ENCODE measurements at places on chromosomes 5 and 9. TPM values are rescaled to one million over a fixed set of nuclear protein-coding genes. Genes with fewer than 3 reads are reported as not detected.
A peak's percentile ranks its signal among the peaks of the same experiment; 100 is the strongest.

DNA sequence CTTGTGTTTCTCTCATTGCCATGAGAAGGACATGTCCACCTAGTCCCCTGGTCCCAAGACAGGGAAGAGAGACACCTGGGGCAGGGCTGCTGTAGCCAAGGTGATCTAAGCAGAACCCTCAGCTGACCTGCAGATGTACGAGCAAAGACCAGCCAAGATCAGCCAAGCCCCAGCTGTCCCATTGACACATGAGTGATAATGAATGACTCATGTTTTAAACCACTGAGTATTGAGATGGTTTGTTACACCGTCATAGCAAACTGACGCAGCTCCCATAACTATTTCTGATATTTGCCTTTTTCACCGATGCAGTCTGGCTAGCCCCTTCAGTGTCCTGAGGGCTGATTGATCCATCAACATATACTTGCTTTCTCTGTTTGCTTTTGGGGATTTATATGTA lies 6.7 kb downstream of the OR1K1 start:
- DNase-seq, result no peak

- no peak for DNase-seq
These were observed 46.8 kb downstream of the TMEM245 start for GRCh38 chr9:109072821-109073435.

The HNRNPK gene
- 90.1 TPM for polyA plus RNA-seq

GRCh38 chr9:2787065-2787464 lies 56.8 kb downstream of the PUM3 start:
- no peak for DNase-seq

- DNase-seq, result no peak
These were observed 40.4 kb upstream of the HAND1 start for GRCh38 chr5:154518438-154518867.

DNA sequence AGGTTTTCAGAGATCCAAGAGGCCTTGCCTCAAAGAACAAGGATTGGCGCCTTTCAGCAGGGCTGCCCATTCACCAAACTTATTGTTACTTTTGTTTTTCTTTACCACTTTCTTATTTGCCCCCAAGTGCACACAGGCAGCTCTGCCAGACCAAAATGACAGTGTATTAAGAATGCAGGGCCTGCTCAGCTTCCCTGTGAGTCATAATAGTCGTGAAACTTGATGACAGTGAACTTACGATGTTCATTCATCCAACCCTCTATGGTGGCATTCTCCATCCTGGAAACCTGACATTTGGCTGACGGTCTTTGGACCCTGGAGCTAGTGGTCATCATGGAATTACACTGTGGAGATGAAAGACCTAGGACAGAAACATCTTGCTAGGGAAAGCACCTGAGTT lies 44.3 kb downstream of the UBE2QL1 start:
- DNase-seq, result no peak

GRCh38 chr9:93296889-93297480 lies 113.0 kb downstream of the WNK2 start:
- DNase-seq, result no peak

The PCA3 gene
- not detected for polyA plus RNA-seq

The C9orf153 gene
- polyA plus RNA-seq, result 0.42 TPM

- DNase-seq, result peak; percentile 80
These were observed at the start of gene PIP5KL1 for GRCh38 chr9:127930231-127931091. Gene PIP5KL1 (minus strand): TSS chr9:127930777. CDS start chr9:127930752, 25 bp downstream.

The NMUR2 gene
- 0.02 TPM for polyA plus RNA-seq

- no peak for DNase-seq
These were observed 45.5 kb upstream of the TNFSF15 start for GRCh38 chr9:114851306-114851705.

The GARIN3 gene
- not detected for polyA plus RNA-seq

The FAT2 gene
- polyA plus RNA-seq, result under 0.01 TPM

DNA sequence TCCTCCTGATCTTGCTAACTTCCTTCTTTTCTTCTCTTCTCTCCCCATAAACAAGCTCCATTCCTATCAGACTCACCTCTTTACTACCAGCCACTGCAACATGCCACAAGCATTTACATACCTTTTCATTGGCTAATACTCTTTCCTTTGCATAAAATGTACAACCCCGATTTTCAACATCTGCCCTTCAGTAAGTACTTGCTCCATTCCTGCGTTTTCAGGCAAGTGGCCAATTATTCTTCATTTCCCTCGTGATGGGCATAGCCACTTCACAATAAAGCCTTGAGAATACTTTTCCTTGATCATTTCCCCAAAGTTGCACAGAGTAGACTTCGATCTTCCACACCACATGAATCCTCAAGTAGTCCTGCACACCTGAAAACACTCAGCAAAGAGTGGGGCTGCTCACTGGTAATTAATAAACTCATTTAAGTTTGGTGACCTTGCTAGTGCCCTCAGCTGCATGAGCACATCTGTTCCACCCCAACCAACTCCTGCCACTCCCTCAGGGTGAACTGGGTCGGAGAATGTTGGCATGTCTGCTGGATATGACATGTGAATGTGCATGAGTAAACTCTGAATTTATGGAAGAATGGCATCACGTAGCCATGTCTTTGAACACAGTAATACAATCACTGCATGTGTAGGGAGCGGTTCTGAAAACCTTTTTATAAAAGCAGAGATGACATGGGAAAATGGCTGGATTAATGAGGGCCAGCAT lies 535.8 kb downstream of the SEMA5A start:
- DNase-seq, result no peak

- DNase-seq, result no peak
These were observed 12.5 kb downstream of the ARAP3 start for GRCh38 chr5:141669520-141669919.

The CFAP157 gene
- polyA plus RNA-seq, result 1.6 TPM

GRCh38 chr5:28082610-28083009 lies 1044.2 kb upstream of the CDH9 start:
- no peak for DNase-seq

GRCh38 chr9:18457510-18457909 lies 16.4 kb upstream of the ADAMTSL1 start:
- no peak for DNase-seq

GRCh38 chr9:129140397-129141065 lies 29.3 kb downstream of the PTPA start:
- peak; percentile 50 for DNase-seq

The SLCO6A1 gene
- not detected for polyA plus RNA-seq

DNA sequence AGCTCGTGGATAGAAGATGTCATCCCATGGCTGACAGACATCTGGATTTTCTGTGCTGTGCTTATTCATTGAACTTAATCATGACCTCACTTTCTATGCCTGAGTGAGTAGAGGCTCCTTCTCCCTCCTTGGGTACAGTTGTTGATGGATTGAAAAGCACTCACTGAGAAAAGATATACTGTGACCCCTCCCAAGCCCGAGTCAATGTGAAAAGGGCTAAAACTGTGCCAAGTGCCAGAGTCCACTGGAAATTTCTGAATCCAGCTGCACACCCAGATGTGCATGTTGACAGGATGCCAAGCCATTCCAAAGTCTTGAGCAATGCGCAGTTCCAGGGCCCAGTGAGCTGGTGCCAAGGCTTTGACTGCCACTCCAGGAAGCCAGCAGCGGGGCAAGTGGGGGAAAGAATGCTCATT lies 473.0 kb downstream of the NTRK2 start:
- DNase-seq, result no peak

The WDR38 gene
- not detected for polyA plus RNA-seq

DNA sequence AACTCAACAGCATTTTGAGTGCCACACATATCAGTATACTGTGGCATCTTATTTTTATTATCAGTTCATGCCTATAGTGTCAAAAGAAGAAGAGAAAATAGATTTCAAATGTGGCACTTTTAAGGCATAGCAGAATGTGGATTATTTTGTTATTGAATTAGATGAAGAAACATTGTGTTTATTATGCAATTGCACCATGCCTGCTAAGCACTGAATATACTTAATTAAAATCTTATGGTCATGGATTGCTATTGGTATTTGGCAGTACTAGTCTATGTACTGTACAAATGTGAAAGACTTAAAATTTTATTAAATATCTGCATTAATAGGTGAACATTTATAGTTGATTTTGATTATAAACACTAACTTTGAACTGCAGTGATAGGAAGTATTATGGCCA lies 128.8 kb downstream of the FER start:
- DNase-seq, result no peak

DNA sequence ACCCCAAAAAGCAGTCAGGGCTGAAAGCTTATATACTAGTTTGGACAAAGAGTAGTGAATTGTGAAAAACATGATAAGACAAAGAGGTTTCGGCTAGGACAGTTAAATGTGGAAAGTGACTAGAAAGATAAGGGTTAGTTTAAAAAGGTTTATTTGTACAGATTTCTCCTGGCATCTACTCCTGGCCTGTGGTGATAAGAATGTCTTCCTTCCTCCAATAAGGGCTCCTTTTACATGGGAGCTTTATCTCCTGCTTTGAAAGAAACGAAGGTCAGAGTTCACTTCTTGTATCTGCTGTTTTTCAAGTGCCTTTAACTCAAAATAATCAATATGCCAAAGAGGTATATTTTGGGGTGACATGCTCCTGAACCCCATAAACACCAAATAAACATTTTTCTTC lies 776.1 kb upstream of the COX7C start:
- no peak for DNase-seq

DNA sequence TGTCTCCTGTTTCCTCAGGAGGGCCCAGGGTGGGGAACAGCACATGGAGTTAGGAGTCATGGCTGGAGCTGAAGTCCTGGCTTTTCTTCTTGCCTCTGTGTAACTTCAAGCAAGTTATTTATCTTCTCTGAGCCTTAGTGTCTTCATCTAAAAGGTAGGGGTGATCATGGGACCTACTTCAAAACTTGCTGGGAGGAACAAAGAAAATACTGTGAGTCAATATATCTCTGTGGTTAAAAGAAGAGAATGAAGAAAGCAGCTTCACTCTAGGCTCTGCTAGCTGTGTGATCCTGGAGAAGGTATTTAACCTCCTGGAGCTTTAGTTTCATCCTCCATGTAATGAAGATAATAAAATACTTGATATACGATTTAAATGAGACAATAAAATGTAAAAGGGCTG lies 26.5 kb downstream of the AFAP1L1 start:
- DNase-seq, result no peak

The TXNDC8 gene
- not detected for polyA plus RNA-seq

DNA sequence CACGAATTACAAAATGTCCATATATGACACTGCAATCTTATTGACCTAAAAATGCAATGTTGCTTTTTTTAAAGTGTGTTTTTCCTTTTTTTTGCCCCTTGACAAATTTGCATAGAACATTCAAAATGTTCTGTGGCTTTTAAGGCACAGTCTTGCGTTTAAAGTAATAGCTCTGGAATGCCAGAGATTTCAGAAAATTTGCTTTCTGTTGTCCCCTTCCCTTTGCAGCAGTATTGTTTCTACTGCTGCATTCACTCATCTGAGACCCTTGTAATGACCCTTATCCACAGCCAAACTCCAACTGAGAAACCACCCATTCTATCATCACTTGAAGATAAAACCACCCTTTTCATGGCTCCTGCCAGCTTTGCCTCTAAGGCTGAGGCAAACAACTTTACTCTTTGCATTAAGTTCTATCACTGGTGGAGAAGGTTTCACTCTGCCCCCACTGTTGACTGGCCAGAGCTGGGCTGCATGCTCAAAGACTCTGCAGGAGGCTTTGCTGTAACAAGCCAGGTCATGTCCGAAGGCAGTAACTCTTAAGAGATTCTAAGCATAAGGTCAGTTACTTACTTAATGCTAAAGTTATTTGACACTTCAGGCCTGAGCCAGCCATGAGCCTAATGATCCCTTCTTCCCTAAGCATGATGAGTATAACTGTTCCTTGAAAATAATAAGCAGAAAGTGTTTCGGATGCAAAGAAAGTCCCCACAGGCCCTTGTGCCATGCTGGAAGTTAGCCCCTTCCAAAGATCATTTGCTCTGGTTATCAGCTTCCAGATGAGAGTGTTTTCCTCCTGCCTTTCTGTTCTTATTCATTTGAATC lies 101.9 kb downstream of the CD180 start:
- no peak for DNase-seq

DNA sequence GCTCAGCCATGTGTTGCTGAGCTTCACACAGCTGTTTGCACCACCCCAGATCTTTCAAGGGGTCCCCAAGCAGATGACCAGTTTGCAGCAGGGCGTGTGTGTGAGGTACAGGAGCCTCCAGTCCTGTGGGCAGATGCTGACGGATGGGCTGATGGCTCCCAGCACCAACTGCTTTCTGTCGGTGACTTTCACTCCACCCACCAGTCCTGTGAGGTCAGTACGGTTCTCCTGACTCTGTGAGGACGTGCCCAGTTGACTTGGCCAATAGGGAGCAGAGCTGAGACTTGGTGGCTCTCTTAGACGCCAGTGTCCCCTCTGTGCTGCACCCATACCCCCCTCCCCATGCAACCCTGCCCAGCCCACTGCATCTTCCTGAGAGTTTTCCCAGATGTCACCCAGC lies 19.7 kb downstream of the COL5A1 start:
- no peak for DNase-seq

- peak; percentile 95 for DNase-seq
These were observed 6.9 kb downstream of the NOL6 start for GRCh38 chr9:33466565-33467495.

DNA sequence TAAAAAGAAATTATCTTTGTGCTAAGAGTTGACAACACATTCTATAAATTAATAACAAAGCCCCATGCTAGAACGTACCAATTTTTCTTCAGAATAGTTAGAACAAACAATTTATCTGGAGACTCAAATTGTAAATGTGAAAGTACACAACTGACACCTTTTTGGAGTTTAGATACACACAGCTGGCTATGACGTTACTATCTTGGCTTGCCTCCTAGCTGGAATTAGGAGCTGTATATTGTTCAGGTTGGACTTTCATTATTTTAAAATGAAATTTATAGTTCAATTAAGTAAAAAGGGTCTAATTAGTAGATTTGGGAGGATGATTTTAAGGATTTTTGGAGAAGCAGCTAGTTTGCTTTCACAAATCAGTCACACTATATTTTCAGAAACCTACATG lies 393.9 kb upstream of the RIOK2 start:
- DNase-seq, result no peak

DNA sequence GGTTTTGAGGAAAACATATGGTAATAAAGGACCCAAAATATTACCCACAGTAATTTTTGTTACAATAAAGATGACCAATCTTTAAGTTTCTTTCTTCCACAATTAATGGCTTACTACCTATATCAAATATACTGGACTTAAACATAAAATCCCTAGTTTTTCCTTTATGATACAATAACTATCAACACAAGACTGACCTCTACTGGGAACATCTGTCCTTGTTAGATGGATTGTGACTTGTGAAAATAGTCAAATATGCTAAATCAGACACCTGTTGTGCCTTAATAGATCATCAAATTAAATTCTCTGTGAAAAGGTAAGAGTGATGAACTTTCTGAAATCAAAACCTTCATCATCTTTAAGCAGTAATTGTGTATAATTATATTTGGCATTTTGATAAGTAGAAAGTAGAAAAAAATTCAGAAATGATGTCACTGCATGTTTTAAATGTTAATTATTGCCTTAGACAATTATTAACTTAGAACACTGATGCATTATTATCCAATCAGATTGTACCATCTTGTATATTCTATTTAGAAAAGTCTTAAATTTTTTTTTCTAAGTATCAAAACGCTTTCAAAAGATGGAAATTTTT lies 113.6 kb downstream of the DEPDC1B start:
- DNase-seq, result no peak

The IL9 gene
- not detected for polyA plus RNA-seq

DNA sequence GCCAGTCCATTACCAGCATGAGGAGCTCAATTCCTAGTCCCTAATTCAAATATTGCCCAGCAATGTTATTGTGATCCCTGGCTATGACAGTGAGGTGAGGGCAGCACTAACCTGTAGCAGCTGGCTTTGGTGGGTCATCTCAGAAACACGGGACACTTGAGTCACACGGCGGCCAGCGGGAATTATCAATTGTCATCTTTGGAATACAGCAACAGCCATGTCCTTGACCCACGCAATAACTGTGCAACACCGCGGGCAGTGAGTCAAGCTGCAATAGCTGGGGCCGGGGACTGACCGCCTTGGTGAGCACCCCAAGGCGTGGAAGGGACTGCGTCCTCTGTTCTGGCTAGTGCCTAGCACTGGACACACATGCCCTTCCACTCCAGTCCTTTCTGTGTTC lies 62.5 kb upstream of the ALDH1B1 start:
- DNase-seq, result no peak

Data from pancreas (tissue), 10 donors.